GM12891 (cell line): ENCODE measurements at places on chromosomes 12 and 14.

GRCh38 chr12:71503579-71504391, 64.2 kb downstream of the LGR5 start:
- DNase-seq: no peak

- no peak for DNase-seq
Measured at GRCh38 chr12:127334365-127334764, 932.6 kb upstream of the TMEM132C start.

GRCh38 chr14:74848768-74849167, 27.2 kb downstream of the PROX2 start:
- no peak for DNase-seq

- no peak for DNase-seq
Measured at GRCh38 chr12:129459886-129460285, 443.9 kb downstream of the TMEM132D start.

DNA sequence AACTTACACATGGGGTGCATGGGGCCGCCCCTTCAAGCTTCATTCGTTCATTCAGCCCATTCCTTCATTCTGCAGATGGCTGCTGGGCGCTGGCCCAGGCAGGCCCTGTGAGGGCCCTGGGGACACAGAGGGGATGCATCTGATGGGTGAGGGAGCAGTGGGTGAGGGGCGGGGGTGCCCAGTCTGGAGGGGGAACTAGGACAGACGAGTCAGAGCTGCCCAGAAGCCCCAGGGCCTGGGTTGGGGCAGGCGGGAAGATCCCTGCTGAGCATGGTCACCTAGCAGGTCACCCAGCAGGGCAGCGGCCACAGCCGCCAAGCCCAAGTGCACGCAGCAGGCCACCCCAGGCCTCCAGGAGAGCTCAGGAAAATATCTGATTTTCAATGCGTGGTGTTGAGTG, 14.1 kb downstream of the TRMT61A start:
- DNase-seq: no peak

DNA sequence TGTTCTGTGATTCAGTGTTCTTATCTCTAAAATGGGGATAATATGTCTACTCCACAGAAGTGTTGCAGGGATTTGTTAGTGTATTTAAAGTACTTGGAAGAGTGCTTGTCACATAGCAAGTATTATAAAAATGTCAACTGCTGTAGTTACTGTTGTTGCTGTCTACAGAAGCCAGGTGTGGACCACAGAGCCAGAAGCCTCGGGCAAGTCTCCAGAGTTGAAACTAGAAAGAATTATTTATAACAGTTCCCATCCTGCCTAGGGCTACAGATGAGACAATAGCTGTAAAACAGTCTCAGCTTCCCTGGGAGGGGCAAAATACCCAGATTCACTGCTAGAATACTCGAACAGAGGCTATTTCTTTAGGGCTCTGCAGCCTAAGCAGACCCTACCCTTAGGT, 55.4 kb upstream of the FUT8 start:
- DNase-seq: no peak

- no peak for DNase-seq
Measured at GRCh38 chr12:131008131-131008912, 54.6 kb downstream of the ADGRD1 start.

DNA sequence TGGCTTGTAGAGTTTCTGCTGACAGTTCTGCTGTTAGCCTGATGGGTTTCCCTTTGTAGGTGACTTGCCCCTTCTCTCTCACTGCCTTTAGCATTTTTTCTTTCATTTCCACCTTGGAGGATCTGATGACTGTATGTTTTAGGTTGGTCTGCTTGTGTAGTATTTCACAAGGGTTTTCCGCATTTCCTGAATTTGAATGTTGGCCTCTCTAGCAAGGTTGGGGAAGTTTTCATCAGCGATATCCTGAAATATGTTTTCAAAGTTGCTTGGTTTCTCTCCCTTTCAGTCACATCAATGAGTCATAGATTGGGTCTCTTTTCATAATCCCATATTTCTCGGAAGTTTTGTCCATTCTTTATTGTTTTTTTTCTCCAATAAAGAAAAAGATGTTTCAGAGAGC, 11.4 kb downstream of the NOPCHAP1 start:
- no peak for DNase-seq

GRCh38 chr12:105641749-105642148, 311.3 kb downstream of the C12orf75 start:
- no peak for DNase-seq

DNA sequence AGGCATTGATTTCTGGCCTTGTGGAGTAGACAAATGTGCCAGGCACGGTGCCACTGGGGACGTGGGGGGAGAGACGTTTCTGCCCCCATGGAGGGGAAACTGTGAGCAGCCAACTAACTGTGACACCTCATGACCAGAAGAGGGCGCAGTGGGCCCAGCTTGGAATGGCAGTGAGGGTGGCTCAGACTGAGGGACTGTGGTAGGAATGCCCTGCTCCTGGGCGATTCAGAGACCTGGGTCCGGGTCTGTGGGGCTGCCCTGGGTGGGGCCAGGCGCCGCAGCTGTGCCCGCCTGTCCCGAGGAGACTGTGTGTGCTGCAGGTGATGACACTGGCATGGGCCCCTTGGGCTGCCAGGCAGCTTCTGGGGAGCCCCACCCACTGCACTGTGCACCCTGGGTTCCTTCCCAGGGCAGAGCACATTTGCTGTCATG, 60.6 kb downstream of the SLC25A47 start:
- peak; percentile 74 for DNase-seq

DNA sequence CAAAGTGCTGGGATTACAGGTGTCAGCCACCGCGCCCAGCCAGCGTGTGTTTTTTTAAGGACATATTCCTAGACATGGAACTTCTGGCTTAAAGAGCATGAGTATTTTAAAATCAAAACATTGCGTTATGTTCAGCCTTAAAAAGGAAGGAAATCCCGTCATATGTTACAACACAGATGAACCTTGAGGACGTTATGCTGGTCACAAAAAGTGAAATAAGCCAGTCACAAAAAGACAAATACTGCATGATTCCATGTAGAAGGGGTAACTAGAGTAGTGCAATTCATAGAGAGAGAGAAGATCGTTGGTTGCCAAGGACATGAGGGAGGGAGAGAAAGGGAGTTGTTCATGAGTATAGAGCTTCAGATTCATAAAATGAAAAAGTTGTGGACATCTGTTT, 53.9 kb downstream of the ACACB start:
- DNase-seq: no peak

DNA sequence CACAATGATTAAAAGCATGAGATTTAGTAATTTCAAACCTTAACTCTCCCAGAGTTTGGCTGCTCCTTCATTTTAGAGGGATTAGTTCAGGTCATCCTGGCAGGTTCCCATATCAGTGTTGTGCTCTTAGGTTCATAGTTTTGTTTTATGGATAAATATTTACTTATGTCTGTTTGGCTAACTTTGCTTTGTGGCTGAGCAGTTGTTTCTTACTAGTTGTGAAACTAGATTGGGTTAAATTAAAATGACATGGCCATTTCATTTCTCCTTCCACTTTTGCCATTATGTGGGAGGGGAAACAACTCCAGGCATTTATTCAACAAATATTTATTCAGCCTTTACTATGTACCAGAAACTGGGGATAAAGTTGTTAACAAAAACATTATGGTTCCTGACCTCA, 158.8 kb downstream of the TMTC3 start:
- DNase-seq: no peak

- no peak for DNase-seq
Measured at GRCh38 chr12:131753005-131753404, 42.1 kb downstream of the SFSWAP start.

DNA sequence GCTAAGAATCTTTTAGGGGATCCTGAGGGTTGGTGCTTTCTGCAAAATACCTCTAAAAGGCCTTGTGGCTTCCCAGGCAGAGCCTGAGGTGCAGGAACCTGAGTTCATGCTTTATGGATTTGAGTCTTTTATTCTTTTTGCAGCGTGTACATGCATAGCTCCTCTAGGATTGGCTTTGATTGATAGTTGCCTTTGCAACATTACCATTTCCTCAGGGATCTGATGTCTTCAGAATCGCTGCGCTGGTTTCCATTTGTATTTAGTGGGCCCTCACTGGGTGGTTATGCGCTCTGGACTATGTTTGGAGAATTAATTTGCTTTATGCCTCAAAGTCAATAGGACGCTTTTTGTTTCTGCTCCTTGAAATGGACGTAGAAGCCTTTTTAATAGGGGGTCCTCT, 16.1 kb downstream of the NRXN3 start:
- DNase-seq: no peak

DNA sequence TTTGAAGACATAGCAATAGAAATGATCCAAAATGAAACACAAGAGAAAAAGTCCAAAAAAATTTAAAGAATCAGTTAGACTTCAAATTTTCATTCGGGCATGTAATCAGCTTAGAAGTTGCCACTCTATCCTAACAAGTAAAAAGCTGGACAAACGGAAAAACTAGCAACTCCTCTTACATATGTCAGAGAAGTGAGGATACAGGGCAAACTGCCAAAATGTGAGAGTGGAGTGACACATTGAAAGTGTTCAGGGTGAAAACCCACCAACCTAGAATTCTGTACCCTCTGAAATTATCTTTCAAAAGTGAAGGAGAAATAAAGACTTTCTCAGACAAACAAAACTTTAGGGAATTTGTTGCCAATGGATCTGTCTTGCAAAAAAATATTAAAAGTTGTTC, 42.0 kb upstream of the CHPT1 start:
- no peak for DNase-seq

DNA sequence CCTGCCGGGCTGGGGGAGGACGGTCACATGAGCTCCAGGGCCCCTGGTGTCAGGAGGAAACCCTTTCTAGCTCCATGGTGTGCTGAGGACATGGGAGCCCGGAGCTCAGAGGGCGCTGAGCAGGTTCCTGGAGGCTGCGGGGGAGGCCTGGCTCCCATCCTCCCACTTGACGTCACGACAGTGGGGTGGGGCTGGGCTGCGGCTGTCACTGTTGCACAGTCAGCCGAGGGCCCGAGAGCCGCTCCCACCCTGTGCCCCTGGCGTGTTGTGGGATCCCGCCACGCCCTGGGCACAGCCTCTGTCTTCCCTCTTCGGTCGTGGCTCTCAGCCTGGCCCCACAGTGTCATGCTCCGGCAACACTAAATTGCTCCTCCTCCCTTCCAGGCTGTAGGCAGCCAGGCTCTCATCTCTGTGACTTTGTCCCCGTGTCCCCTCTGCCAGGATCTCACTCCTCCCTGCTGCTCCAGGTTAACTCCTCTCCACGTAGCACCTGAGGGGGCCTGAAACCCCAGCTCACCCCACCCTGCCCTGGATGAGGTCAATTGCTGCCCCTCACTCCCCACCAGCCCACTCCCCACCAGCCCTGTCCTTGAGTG, 33.0 kb downstream of the BEGAIN start:
- DNase-seq: no peak

- DNase-seq: no peak
Measured at GRCh38 chr12:80293347-80293746, 150.7 kb upstream of the PTPRQ start.

GRCh38 chr14:60171690-60172089, 6.5 kb upstream of the DHRS7 start:
- DNase-seq: no peak

GRCh38 chr12:125956186-125956585, 891.0 kb downstream of the AACS start:
- no peak for DNase-seq

- DNase-seq: no peak
Measured at GRCh38 chr12:121279071-121279375, 17.5 kb downstream of the CAMKK2 start.

DNA sequence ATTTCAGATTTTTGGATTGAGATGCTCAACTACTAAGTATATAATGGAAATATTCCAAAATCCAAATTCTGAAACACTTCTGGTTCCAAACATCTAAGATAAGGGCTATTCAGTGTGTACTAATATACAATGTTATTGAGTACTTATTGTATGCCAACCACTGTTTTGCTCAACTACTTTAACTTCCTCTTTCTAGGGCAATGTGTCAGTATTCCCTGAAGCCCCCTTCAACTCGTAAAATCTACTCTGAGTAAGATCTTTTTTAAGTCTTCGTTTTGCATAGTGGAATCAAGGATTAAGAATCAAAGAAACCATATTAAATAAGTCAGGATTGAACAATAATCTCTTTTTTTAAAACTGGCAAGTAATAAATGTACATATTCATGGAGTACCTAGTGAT, 45.5 kb downstream of the SPATA7 start:
- no peak for DNase-seq

- no peak for DNase-seq
Measured at GRCh38 chr12:30908722-30909348, 17.7 kb upstream of the TSPAN11 start.

- DNase-seq: no peak
Measured at GRCh38 chr14:65359503-65359902, 53.0 kb upstream of the FUT8 start.

- no peak for DNase-seq
Measured at GRCh38 chr12:46303039-46303666, 34.3 kb upstream of the SLC38A1 start.

GRCh38 chr14:55910601-55911243, 207.5 kb upstream of the PELI2 start:
- no peak for DNase-seq

- no peak for DNase-seq
Measured at GRCh38 chr12:91264178-91264577, 81.6 kb upstream of the DCN start.

DNA sequence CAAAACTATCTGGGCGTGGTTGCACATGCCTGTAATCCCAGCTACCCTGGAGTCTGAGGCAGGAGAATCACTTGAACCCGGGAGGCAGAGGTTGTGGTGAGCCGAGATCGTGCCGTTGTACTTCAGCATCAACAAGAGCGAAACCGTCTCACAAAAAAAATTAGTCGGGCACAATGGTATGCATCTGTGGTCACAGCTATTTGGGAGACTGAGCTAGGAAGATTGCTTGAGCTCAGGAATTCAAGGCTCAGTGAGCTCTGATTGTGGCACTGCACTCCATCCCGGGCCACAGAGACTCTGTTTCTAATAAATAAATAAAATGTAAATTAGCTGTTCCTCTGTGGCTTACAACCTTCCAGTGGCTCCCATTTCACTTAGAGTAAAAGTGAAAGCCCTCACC, 28.0 kb downstream of the RCOR1 start:
- DNase-seq: no peak

DNA sequence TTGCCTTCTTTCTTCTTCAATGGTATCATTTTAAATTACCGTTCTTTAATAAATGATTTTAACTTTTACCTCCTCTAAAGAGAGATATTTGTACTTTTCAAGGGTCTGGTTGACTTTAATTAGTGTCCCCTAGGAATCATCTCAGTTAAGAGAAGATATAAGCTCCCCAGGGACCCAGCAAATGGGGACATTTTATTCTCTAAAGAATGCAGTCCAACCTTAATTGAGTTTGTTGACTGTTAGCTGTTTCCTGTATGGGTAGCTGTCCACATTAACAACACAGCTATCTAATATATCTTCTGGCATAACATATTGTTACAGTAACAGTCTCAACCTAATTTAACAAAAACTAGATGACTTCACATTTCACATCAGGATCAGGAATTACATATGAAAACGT, 241.6 kb upstream of the NPAS3 start:
- DNase-seq: no peak

- no peak for DNase-seq
Measured at GRCh38 chr12:22672951-22673350, 48.0 kb downstream of the ETNK1 start.

GRCh38 chr12:84036912-84037311, 875.7 kb downstream of the SLC6A15 start:
- no peak for DNase-seq

- DNase-seq: no peak
Measured at GRCh38 chr12:104578453-104578852, 121.7 kb downstream of the CHST11 start.

GRCh38 chr12:104484079-104484478, 27.3 kb downstream of the CHST11 start:
- no peak for DNase-seq
